ENCODE measurements at places on chromosomes 1 and 21.

GRCh38 chr1:201126832-201127754 lies at the start of gene ASCL5:
TSS of gene ASCL5 (minus strand) at chr1:201127184. CDS start at chr1:201115372, 11,812 bp downstream.
- DNase-seq = no peak

- no peak for DNase-seq
Observed at GRCh38 chr1:152759453-152760173, 1.8 kb downstream of the KPRP start.

DNA sequence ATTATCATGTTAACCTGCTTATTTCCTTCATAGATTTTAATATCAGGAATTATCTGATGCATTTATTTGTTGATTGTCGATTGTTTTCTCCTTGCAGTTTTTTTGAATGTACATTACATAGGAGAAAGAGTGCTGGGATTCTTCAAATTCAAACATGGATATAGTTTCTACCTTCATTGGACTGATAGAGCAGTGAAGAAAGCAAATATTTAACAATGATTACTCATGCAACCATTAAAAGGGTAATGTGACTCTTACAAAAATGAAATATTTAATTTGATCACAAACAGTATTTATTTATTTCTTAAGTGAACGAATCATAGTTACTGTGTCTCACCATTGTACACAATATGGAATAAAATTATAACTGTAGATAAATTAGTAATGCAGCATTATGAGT lies 350.9 kb downstream of the BRINP3 start:
- no peak for DNase-seq

DNA sequence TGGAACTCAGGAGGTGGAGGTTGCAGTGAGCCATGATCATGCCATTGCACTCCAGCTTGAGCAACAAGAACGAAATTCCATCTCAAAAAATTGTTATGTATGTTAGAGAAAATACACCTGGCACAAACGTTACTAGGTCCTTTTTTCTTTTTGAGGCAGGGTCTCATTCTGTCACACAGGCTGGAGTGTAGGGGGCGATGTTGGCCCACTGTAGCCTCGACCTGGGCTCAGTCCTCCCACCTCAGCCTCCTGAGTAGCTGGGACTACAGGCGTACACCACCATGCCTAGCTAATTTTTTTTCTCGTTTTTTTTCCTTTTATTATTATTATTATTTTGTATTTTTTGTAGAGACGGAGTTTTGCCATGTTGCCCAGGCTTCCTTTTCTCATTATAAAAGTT lies 4.4 kb downstream of the HAX1 start:
- no peak for DNase-seq

DNA sequence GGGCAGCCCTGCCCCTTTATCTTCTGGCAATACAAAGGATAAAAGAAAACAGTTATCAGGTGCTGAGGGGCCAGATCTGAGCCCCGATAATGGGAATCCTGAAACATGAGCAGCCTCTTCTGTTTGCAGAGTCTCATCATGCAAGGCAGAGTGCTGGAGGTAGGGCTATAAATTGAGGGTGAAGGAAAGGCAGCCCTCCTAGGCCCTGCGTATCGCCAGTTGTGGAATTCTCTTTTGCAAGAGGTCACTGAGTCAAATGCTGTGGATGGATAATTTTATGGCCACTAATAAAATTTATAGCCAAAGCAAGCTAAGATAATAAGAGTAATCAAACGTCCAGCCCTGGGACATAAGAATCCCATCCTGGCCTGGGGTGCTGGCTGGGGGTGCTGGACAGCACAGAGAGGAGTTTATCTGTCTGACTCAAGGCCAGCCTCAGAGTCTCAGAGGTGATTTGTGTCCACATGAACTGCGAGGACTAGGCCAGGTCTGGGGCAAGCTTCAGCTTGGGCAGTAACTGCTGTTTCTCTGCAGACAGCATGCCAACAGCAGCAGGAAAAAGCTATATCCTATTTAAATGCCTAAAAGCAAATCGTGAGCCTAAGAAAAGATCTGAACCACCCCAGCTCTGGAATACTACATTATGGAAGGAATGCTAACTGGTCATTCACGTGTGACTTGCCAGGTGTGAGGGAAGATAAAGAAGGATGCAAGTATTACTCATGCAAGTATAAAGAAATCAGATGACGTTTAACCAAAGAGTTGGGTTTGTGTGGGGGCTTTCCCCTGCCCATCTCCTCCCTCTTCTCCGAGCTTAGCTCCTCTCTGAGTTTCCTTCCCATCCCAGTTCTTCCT lies 254.8 kb downstream of the KIF26B start:
- DNase-seq = no peak

GRCh38 chr1:211370669-211371068 lies 44.0 kb downstream of the TRAF5 start:
- DNase-seq = no peak

DNA sequence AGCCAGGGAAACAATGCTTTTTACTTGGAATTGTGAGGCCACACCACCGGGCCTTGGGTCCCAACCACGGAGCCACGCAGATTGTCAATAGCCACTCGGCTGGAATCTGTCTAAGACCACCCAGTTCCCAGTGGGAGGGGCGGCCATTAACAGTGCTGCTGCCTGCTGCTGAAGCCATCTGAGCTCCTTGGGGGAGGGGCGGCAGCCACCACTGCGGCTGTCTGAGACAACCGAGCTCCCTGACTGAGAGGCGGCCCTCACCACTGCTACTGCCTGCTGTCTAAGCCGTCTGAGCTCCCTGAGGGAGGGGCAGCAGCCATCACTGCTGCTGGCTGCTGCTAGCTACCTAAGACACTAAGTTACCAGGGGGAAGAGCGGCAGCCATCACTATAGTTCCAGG lies 64.3 kb downstream of the DMRTA2 start:
- no peak for DNase-seq

- no peak for DNase-seq
Observed at GRCh38 chr1:241422470-241422869, 65.5 kb upstream of the RGS7 start.

Measured in tibial nerve (tissue), 4 donors.